ENCODE measurements at places on chromosomes 13 and 19.
A peak's percentile ranks its signal among the peaks of the same experiment; 100 is the strongest.

DNA sequence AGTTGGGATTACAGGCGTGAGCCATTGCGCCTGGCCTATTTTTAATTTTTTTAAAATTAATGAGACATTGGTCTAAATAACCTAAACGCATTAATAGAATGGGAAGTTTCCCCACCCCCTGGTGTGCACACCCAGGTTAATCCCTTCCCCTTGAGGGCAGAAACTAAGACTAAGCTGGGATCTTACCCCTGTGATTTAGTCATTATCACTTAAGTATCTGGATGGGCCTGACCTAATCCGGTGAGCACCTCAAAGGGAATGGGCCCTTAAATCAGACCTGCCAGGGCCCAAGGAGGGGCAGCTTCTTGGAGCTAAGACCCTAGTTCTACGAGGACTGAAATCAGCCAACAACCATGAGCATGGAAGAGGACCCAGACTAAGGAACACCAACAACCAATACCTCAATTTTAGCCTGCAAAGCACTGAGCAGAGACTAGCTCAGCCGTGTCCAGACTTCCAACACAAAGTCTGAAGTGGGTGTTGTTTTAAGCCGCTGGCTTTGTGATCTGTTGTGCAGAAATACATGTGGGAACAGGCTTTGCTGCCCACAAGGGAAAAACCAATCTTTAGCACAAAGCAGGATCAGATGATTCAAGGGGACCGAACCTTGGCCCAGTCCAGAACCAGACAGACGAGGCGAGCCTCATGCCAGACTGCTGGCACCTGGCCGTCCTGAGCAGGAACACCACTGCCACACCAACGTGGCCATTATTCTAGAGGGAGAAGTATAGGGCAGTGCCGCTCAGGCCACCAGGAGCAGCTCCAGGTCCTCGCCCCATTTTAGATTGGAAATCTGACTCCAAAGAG, 7.1 kb downstream of the UBE2S start:
- no peak for DNase-seq
- H3K36me3 ChIP-seq = peaks cover 11% of the 10 kb centered on the region
- no peak overlapping the region for H3K4me3 ChIP-seq
- H3K27me3 ChIP-seq = no peaks in the 10 kb centered on the region
- no peak overlapping the region for H3K27ac ChIP-seq
- H3K4me1 ChIP-seq = peaks cover 15% of the 10 kb centered on the region

DNA sequence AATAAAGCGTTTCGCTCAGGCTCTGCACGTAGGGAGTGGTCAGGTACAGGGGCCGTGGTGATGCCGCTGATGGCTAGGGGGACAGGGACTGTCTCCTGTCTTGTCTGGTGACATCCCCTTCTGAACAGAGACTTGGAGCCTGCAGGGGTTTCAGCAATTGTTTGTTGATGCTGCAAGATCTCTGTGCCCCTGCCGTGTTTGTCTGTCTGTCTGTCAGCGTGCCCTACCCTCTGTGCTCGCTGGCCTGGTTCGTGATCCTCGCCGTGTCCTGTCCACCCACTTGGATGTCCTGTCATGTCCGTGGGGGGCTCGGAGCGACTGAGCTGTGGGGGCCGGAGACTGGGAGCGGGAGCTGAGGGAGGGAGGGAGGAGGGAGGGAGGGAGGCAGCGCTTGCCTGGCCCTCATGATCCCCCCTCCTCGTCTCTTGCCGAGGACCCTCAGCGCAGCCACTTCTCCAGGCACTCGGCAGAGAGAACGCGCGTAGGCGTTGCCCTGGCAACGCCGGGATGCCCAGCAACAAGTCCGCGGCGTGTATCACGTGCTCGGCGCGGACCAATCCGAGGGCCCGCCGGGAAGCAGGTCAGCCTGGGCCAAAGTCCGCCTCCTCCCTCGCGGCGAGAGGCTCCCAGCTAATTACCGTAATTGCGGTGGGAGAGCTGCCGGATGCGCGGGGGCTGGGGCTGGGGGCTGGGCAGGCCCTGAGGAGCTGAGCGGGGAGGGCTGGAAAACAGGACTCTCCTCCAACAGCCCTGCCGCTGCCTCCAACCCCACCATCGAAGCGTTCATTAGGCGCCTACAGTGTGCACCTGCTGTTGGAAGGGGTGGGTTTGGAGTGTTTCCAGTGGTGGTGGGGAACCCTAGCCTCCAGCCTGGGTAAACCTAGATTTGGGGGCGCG, 31.9 kb upstream of the FEM1A start:
- peak; percentile 95 for DNase-seq
- no peak overlapping the region for H3K4me3 ChIP-seq
- no peak overlapping the region for H3K27ac ChIP-seq
- H3K36me3 ChIP-seq = no peaks in the 10 kb centered on the region
- H3K27me3 ChIP-seq = peaks cover 11% of the 10 kb centered on the region
- H3K4me1 ChIP-seq = peaks cover 6% of the 10 kb centered on the region

- H3K4me3 ChIP-seq = no peak overlapping the region
- no peaks in the 10 kb centered on the region for H3K4me1 ChIP-seq
- no peak for DNase-seq
- H3K27me3 ChIP-seq = peaks cover 55% of the 10 kb centered on the region
These were observed 24.5 kb upstream of the SLC7A1 start for GRCh38 chr13:29619995-29620394.

- H3K27ac ChIP-seq = no peak overlapping the region
- H3K4me3 ChIP-seq = no peak overlapping the region
These were observed 12.3 kb upstream of the MCF2L start for GRCh38 chr13:112956571-112957294.

- DNase-seq = no peak
- H3K27me3 ChIP-seq = no peaks in the 10 kb centered on the region
These were observed 60.6 kb downstream of the CDADC1 start for GRCh38 chr13:49308097-49308875.

- H3K36me3 ChIP-seq = peaks cover 39% of the 10 kb centered on the region
- no peak overlapping the region for H3K4me3 ChIP-seq
- DNase-seq = no peak
- no peaks in the 10 kb centered on the region for H3K4me1 ChIP-seq
These were observed 45.6 kb downstream of the ZNF283 start for GRCh38 chr19:43872547-43873336.

GRCh38 chr19:17073869-17074633, 1.2 kb downstream of the HAUS8 start:
- no peaks in the 10 kb centered on the region for H3K27me3 ChIP-seq
- H3K4me1 ChIP-seq = peaks cover 48% of the 10 kb centered on the region

DNA sequence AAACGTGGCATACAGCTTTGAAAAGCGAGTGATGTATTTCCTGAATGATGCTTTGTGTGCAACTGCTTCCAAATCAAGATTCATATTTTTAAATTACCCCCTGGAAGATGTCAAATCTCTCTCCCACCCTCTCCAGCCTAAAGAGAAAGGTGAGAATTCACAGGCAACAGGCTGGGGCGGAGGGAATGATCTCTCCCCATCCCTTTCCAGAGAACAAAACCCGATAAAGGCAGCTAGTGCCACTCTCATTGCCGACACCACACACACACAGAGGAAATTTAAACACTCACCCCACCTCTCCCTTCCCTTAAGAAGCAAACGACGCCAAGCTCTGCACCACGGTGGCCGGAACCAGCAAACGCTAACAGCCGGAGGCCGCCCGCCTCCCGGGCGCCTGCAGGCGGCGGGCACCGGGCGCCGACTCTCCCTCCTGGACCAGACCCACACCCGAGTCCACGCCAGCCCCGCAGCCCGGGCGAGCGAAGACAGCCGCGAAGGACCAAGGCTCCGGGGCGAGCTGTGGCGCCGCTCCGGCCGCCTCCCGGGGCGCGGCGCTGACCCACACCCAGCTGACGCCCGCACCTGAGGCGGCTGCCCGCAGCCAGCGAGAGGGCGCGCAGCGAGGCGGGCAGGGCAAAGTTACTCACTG, 477 bp downstream of the LNX2 start:
- peak overlapping the region; percentile 47 for H3K27ac ChIP-seq
- no peaks in the 10 kb centered on the region for H3K27me3 ChIP-seq
- DNase-seq = no peak
- peaks cover 12% of the 10 kb centered on the region for H3K36me3 ChIP-seq
- H3K4me3 ChIP-seq = peak overlapping the region; percentile 94

DNA sequence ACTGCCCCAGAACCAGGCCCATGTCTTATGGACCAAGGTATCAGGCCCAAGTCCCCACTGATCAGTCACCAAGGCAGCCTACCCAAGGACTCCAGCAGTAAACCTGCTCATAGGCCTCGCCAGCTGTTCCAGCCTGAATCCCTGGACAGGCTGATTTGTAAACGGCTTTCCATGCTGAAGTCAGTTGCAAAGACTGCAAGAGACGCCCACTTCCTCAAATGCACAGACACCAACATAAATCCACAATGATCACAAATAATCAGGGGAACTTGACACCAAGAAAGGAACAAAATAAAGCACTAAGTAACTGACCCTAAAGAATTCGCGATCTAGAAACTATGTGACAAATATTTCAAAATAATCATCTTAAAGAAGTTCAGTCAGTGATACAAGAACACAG, 75.2 kb downstream of the RXFP2 start:
- DNase-seq = no peak
- peaks cover 3% of the 10 kb centered on the region for H3K27me3 ChIP-seq
- peaks cover 25% of the 10 kb centered on the region for H3K36me3 ChIP-seq
- H3K4me3 ChIP-seq = no peak overlapping the region

- H3K27me3 ChIP-seq = no peaks in the 10 kb centered on the region
- DNase-seq = no peak
- H3K36me3 ChIP-seq = no peaks in the 10 kb centered on the region
- no peak overlapping the region for H3K27ac ChIP-seq
- H3K4me1 ChIP-seq = no peaks in the 10 kb centered on the region
These were observed 1315.4 kb downstream of the PCDH9 start for GRCh38 chr13:65914716-65915115.

GRCh38 chr13:113666951-113667701, at the start of gene GRK1:
GRK1 (plus strand) TSS chr13:113667219; CDS start chr13:113667387, 168 bp downstream.
- H3K4me3 ChIP-seq = no peak within 1 kb of the TSS
- peaks cover 1% of the 10 kb centered on the region for H3K4me1 ChIP-seq
- no peaks in the 10 kb centered on the region for H3K27me3 ChIP-seq
- no peak within 1 kb of the TSS for H3K27ac ChIP-seq
- no peak for DNase-seq
- H3K36me3 ChIP-seq = peaks cover 2% of the 10 kb centered on the region

DNA sequence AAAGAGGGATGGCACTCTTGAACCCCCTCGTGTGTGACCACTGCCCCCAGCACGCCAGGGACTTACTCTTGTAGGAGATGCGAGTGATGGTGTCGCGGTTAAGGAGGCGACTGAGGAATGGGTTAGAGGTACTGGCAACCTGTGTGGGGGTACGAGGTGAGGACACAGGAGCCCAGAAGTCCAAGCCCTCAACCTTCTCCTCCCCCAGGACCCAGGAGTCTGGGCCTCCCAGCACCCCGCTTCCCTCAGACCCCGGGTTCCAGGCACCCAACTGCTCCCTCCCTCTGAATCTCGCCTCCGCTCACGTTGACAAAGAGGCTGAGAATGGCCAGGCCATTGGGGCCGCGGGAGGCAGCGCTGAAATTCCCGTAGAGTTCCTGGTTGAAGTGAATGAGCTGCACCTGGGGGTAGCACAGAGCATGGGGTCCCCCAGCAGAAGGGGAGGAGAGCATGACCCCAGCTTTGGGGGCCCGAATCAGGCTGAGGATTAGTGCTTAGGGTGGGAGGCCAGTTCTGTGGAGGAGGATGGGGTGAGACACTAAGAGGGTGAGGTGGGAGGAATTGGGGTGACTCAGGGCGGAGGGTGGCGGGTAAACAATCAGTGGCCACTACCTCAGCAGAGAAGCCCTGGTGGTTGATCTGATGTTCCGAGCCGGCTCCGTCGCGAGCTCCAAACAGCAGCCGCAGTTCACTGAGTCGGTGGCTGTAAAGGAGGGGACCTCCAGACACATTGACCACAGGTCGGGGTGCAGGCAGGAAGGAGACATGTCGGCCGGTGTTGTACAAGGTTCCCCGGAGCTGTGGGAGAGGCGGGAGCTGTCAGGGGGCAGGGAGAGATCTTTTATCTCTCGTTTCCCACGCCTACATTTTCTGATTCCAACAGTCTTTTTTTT, 2.5 kb upstream of the DBP start:
- peaks cover 27% of the 10 kb centered on the region for H3K4me1 ChIP-seq
- H3K4me3 ChIP-seq = peak overlapping the region; percentile 6
- no peak for DNase-seq
- H3K27me3 ChIP-seq = no peaks in the 10 kb centered on the region

DNA sequence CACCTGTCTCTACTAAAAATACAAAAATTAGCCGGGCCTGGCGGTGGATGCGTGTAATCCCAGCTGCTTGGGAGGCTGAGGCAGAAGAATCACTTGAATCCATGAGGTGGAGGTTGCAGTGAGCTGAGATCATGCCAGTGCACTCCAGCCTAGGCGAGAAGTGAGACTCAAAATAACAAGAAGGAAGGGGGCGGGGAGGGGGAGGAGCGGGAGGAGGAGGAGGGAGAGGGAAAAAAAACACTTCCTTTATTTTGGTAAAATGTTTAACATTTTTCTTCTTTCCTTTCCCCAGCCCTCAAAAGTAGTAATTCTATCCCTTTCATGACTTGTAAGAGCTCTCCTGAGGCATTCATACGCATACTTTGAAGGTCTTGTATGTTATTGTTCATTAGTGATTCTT, 44.3 kb downstream of the SPRY2 start:
- no peak overlapping the region for H3K4me3 ChIP-seq
- DNase-seq = no peak
- no peaks in the 10 kb centered on the region for H3K4me1 ChIP-seq
- H3K27ac ChIP-seq = no peak overlapping the region
- H3K27me3 ChIP-seq = no peaks in the 10 kb centered on the region
- H3K36me3 ChIP-seq = no peaks in the 10 kb centered on the region

DNA sequence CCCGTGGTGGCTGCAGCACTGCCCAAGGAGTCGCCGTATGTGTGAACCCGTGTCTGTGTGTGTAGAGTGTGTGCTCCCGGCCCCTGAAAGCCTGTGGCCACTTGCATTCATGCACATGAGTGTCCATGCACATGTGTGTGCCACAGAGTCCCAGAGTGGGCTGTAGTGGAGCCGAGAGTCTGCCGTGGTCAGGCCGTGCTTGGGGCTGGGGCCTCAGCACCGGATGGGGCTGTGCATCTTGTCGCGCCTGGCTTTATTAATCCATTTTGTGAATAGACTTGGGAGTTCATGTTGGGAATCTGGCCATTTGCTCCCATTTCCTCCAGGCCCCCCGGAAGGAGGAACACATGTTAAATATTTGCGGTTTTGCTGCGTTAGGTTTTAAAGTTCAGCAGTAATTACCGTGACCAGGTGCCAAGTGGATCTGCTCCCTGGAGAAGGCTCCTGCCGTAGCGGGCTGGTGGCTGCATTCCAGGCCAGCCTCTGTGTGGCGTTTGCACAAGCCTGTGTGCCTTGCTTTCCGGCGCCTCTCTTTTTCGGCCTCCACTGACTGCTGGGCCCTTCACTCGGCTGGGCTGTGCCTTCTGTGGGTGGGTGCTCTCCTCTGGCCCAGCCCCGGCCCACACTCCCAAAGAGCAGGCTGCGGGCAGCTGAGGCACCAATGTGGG, 69.2 kb upstream of the KCTD15 start:
- H3K36me3 ChIP-seq = no peaks in the 10 kb centered on the region
- DNase-seq = no peak
- no peaks in the 10 kb centered on the region for H3K4me1 ChIP-seq
- no peak overlapping the region for H3K4me3 ChIP-seq
- H3K27ac ChIP-seq = no peak overlapping the region

GRCh38 chr19:43476606-43477005, 11.2 kb upstream of the LYPD3 start:
- no peak overlapping the region for H3K4me3 ChIP-seq
- no peak for DNase-seq
- H3K27ac ChIP-seq = no peak overlapping the region
- H3K27me3 ChIP-seq = no peaks in the 10 kb centered on the region
